ENCODE measurements at places on chromosomes 2 and 18.

DNA sequence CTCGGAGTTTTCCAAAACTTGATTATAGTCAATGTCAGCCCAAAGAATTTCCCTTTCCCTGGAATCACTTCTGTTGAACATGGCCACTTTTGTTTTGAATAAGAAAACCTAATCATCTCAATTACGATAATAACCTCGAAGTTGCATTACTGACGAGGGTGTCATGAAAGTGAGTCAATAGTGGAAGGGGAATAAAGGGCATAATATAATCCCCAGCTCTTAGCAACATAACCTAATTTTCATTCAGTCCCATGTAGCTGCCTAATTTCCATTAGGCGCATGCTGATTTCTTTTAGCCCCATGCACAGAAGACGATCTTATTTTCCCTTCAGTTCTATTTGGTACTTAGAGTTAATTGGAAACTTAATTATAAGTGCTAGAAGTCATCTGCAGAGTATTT is 51.1 kb upstream of the RAPH1 start:
- DNase-seq = no peak

- no peak for DNase-seq
Observed at GRCh38 chr2:6218926-6219325, 526.7 kb downstream of the SOX11 start.

GRCh38 chr2:173030561-173031490 is 44.8 kb upstream of the MAP3K20 start:
- DNase-seq = no peak

- DNase-seq = no peak
Observed at GRCh38 chr18:6399776-6400175, 14.9 kb downstream of the L3MBTL4 start.

- DNase-seq = no peak
Observed at GRCh38 chr2:214856137-214856536, 46.7 kb upstream of the BARD1 start.

- no peak for DNase-seq
Observed at GRCh38 chr2:7014174-7014640, 97.0 kb downstream of the RNF144A start.

DNA sequence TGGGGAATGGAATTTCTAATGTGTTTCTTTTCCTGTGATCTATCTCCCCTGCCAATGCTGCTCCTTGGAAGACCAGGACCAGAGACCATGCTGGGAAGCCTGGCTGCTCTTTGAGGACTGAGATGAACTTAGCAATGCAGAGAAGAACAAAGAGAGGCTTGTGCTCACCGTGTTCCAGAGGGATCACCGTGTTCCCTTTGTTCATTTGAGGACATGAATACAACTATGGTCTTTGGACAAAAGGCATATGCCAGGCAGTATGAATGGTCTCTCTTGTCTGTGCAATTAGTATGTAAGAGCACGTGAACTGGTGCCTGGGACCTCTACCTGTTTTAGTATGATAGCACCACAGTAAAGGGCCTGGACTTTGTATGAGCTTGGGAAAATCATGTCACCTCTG is 139.9 kb downstream of the TDRD15 start:
- no peak for DNase-seq

DNA sequence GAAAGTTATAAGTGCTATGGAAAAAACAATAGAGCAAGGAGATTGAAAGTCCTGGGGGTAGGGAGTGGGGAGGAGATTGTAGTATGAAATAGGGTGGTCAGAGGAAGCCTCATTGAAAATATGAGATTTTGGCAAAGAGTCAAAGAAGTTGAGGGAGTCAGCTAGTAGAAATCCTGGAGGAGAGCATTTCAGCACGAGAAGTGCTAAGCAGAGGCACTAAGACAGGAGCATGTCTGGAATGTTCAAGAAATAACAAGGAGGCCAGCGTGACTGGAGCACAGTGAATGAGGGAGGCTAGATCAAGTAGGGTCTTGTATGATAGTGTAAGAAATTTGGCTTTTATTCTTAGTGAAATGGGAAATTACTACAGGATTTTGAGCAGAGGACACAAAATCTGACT is 2.1 kb upstream of the TSPYL6 start:
- no peak for DNase-seq

DNA sequence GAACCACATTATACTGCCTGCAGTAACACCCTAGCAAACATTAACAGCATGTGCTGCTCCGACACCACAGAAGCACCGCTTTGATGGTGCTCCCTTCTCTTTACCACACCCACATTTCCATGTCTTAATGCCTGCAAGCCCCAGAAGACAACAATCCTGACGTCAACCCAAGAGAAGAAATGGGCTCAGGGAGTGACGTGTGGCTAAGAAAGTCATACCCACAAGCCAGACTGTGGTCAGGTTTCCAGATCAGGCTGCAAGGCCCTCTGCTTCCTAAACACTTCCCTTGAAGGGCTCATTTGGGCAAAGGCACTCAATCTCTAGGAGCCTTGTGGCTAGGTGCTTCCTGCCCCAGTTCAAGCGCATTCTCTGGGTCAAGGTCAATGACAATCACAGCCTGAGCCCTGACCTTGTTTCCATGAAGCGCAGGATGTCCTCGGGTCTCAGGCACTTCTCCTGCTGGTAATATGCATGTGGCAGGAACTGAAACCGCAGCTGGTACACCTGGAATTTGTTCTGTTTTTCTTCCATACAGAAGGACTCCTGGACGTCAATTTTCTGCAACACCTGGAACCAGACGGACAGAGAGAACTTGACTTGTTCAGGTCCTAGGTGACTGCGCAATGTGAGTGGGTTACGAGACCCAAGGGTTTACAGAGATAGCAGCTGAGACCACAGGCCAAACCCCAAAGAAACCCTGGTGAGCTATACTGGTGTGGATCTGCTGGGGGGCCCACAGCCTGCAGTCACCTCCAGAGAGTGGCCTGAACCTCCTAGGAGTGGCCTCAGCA is 67.2 kb downstream of the POLR1A start:
- DNase-seq = no peak

DNA sequence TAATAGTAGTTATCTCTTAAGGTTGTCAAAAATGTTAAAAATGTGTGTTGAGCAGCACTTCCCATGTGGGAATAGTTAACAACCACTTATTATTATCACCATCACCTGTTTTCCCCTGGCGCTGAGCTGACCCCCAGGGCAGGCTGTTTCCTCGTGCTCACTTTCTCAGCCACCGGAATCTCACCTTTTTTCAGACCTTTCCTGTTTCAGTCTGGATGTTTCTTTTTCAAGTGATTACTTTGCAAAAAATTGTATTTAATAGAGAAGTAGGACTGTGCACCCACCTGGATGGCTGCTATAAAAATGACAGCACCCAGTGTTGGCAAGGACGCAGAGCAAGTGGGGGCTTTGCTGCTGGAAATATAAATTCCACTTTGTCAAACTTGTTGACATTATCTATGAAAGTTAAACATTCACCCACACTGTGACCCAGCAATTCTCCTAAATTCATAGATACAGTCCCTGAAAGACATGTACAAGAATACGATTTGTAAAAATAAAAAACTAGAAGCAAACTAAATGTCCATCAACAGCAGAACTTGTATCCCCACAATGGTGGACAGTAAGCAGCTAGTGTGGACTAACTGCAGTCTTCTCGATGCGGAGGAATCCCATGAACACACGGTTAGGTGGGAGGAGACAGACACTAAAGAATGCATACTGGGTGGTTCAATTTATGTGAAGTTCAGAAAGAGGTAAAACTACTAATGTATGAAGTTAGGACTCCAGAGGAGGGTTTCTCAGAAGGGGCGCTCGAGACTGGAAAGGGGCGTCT is 66.5 kb downstream of the SOWAHC start:
- no peak for DNase-seq

- no peak for DNase-seq
Observed at GRCh38 chr2:137467246-137467862, 496.9 kb upstream of the HNMT start.

DNA sequence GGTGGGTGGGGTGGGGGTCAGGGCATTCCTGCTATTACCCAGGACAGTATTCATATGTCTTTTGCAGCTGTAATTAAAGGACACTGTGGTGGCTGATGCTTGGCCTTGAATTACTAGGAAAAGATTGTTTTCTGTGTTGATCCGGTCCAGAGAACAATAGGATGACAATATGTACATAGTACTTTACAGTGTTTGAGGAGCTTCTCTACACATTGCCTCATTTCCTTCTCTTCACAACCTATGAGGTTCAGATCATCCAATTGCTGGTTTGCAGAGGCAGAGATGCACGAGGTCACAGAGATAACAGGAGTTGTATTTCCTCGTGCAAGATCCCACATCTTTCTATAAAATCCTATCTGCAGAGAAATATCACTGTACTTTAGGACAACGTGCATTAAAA is 119.5 kb downstream of the LIPG start:
- no peak for DNase-seq

GRCh38 chr18:57438743-57439608 is 3.8 kb downstream of the ONECUT2 start:
- no peak for DNase-seq

- DNase-seq = no peak
Observed at GRCh38 chr2:197254776-197255530, 55.6 kb downstream of the ANKRD44 start.

GRCh38 chr2:133854603-133855200 is 286.4 kb upstream of the NCKAP5 start:
- no peak for DNase-seq

- no peak for DNase-seq
Observed at GRCh38 chr2:206108713-206109112, 22.7 kb upstream of the INO80D start.

DNA sequence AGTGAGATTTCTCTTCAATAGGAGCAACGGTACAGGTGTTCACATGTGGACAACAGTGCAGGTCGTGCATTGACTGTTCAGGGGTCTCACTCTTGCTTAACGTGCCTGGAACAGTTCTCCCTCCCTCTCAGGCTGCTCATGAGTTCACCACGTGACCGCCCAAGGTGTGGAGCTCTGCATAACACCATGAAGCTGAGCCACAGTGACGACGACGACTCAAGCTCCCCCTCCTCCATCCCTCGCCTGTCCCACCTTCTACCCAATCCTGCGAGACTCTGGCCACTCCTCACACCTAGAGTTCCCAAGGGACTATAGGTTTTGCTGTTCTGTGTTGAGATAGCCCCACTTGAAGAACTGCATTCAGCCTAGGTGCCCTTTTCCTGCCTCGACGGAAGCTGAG is 42.8 kb downstream of the STK25 start:
- no peak for DNase-seq

GRCh38 chr2:119748135-119748534 is 11.6 kb upstream of the PTPN4 start:
- no peak for DNase-seq

DNA sequence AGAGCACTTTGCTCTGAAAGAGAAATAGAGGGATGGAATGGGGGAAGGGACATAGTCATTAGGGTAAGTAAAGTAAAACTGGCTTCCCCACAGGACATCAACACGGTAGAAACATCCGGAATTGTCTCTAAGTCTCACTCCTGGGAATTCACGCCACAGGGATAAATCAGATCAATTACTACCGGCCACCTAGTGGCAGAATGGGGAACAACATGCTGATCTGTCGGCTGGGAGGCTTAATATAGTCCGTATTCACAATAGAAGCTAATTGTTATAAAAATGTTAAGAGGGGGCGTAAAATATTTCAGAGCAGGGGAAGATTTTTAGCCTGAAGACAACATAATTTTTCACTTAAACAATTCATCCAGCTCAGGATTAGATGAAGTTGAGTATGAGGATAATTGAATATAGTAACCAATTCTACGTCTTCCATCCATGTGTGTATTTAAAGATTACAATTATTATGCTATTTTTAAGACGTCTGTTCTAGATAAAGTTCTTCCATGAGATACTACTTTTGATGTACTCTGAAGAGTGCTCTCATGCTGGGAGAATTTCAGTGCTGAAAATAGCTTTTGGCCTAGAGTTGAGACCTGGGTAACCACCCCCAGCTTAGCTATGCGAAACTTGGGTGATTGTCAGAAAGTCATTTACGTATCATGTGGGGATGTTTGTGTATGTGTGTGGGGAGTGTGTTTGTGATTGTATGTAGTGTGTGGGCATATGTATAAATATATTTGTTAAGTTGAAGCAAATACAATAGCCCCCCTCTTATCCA is 65.7 kb downstream of the LRRTM1 start:
- peak; percentile 1 for DNase-seq

- DNase-seq = no peak
Observed at GRCh38 chr2:191287820-191288219, 42.6 kb downstream of the MYO1B start.

DNA sequence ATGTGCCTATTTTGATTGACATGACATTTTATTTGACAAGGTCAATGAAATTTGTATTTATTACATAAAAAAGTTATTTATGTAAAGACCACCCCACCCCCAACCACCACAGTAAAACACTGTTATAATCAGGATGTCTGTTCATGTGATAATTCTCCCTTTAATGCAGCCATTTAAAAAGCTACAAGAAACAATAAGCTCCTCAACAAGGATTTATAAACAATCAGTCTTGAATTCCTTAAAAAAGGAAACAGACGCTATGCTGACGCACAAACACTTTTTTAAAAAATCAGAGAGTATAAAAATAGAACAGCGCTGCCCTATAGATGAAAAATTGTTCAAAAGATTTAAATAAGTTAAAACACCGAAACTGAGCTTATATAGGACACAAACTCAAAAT is 102.2 kb downstream of the SOS1 start:
- no peak for DNase-seq

DNA sequence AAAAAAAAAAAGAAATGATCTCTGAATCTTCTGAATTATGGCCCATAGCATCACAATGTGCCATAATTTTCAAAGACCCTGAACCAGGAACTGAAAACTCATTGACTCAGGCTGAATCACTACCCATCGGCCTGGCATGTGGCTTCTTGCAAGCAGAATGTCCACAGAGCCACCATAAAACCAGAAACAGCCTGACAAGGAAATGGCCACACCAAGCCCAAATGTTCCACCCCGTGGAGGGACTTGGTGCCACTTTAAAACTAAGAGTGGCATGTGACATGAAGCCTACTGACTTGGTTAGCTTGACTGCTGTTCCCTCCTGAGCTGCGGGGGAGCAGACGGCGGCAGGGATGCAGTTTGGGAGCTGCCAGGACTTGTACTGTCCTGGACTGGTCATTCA is 71.2 kb upstream of the RBM44 start:
- DNase-seq = no peak

GRCh38 chr2:215249501-215249900 is 62.4 kb upstream of the ATIC start:
- DNase-seq = no peak

DNA sequence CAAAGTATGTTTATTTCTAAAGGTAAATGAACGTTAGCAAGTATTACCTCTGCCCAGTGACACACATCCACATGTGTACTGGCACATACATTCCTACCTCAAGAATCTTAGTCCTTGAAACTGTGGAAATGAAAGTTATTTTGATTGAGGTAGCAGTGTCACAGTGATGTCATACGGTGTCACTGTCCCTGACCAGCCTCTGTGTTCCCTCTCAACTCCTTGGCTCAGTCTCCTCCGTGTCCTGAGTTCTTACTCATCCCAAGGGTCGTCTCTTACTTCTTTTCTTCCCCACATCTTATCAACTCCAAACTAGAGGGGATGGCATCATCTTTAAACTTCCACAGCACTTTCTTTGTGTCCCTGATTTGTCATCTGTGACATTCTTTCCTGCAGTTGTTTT is 3.3 kb downstream of the NCK2 start:
- DNase-seq = no peak

GRCh38 chr2:96874198-96874831 is 4.4 kb upstream of the SEMA4C start:
- DNase-seq = no peak

- DNase-seq = no peak
Observed at GRCh38 chr18:60092073-60092472, 192.3 kb downstream of the PMAIP1 start.

- DNase-seq = no peak
Observed at GRCh38 chr2:63553049-63553448, 35.2 kb downstream of the WDPCP start.
